Islet precursor cell (in vitro differentiated cells): ENCODE measurements at places on chromosomes 3 and 15.
A peak's percentile ranks its signal among the peaks of the same experiment; 100 is the strongest.

DNA sequence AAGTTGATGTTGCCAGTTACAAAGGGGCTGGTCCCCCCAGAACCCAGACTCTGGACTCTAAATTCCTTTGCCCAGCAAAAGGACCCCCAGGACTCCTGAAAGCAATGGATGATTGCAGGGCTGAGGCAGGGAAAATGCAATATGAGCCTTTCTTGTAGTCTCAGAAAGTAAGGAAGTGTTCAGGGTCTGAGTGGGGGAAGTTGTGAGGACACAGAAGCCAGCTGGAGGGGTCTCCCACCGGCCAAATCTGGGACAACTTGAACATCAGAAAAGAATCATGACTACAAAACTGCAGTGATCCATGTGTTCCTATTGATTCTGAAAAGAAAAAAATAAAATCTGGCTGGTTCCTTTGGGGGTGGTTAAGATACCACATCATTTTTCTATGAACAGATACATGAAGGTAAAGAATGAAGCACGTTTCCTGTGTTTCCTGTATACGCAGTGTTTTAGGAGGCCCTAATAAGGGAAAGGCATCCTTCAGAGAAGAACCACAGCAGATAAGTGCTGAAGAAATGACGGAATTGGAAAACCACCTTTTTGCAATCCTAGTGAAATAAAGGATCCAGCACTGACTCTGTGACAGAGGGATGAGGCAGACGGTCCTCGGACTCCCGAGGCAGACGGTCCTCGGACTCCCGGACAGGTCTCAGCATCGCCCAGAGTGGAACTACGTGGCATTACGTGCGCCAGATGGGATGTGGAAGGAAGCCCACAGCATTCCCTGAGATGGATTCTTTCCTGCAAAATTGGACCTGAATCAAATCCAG is 22.2 kb upstream of the GRIP2 start:
- no peak for DNase-seq

GRCh38 chr3:126102530-126102951 is 18.6 kb upstream of the SLC41A3 start:
- no peak for DNase-seq

- DNase-seq, result no peak
Observed at GRCh38 chr3:14496351-14496750, 43.8 kb downstream of the GRIP2 start.

DNA sequence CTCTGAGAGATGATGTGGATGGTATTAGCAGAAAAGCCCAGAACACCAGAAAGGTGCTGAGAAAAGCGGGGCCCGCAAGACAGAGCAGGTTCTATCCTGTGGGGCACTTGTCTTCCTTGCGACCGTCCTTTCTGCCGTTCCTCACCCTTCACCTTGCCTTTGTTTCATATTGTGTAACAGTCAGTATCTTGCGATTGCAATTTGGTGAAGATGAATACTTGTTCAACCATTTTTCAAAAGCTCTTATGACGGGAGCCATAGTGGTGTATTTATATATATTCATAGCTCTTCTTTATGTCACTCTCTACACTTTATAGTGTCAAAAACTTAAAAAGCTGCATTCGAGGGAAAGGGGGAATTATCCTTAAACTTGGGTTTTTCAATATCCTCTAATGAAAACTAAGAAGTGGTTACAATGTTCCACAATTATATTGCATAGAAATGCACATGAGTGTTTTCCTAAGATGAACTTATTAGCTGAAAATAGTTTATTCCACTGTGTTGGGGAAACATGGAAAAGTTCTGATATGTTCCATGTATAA is 797 bp downstream of the MAP3K13 start:
- DNase-seq, result no peak

GRCh38 chr15:73839699-73840377 is 33.5 kb upstream of the TBC1D21 start:
- peak; percentile 29 for DNase-seq

DNA sequence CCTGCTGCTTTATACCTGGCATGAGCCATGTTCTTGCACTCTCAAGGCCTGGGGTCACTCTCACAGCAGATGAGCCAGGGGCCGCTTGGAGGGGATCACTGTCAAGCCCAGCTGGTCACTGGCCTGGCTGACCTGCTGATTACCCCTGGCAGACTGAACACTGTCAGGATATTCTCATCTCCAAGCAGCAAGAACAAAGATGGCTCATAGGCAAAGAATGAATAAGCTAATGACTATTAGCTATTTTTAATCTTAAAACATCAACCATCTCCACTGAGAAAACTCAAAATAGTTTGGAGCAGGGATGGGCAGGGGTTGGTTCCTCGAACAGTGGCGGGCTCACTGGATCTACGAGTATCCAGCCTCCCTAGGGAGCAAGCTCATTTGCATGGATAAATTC is 64.4 kb upstream of the ACAN start:
- DNase-seq, result no peak

- DNase-seq, result no peak
Observed at GRCh38 chr3:13042127-13042701, 31.0 kb downstream of the IQSEC1 start.

DNA sequence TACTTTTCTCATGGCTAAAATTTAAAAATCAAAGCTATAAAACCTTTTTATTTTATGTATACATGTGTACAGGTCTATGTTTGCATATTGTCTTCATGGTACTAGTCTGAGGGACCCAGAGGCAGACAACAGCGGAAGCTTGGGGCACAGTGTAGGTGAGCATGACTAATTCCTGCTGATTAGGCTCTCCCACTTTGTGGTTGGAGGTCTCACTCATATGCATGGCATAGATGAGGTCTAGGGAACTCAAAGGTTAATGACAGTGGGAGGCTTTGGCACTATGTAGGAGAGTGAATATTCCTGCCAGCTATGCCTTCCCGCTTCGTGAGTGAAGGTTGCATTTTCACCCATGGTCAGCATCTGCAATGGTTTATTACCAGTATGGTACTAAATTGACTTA is 47.5 kb upstream of the AADACL2 start:
- DNase-seq, result no peak

- DNase-seq, result no peak
Observed at GRCh38 chr3:168812234-168812633, 716.5 kb upstream of the GOLIM4 start.

DNA sequence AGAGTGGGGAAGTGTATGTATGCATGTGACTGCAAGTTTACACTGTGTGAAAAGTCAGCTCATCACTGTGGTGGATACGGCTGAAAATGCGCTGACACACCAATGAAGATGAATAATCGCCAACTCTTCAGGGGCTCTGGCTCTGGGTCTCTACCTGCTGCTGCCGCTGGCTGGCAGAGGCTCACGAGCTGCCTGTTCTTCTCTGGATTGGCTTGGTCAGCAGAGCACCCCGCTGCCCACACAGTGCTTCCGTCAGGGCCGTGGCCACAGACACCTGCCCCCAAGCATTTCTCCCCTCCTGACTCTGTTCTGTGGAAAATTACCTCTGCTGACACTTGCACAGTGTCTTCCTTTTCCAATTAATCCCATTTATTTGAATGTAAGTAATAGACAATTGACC is 215.5 kb downstream of the GAP43 start:
- no peak for DNase-seq

- DNase-seq, result peak; percentile 93
Observed at GRCh38 chr3:142850395-142851023, 38.4 kb downstream of the PCOLCE2 start.

DNA sequence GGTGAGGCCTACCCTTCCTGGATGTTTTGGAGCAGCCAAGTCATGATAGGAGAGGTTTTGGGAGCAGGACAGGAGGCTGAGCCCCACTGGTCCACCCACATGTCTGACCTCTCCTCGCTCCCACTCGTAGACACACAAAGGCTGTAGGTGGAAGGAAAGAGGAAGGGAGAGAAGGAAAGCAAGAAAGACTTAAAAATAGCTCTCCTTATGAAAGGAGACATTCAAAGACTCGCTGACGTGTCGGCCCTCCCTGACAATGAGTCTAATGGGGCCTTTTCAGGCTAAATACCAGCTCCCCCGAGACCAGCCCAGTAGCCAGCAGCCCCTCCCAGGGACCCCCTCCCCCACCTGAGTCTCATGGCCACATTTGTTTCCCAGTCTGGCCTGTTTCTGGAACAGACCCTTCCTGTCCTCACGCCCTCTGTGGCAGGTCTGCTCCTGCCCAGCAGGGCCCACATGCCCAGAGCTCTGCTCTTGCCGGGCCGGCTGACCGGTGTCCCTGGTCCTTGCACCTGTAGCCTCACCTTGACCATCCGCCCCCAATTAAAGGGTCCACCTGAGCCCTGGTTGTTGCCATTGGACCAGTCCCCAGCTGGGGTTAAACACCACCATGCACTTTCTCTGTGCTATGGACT is 49.3 kb downstream of the FGD5 start:
- DNase-seq, result no peak

GRCh38 chr3:141274411-141275031 is 42.9 kb downstream of the PXYLP1 start:
- DNase-seq, result no peak

DNA sequence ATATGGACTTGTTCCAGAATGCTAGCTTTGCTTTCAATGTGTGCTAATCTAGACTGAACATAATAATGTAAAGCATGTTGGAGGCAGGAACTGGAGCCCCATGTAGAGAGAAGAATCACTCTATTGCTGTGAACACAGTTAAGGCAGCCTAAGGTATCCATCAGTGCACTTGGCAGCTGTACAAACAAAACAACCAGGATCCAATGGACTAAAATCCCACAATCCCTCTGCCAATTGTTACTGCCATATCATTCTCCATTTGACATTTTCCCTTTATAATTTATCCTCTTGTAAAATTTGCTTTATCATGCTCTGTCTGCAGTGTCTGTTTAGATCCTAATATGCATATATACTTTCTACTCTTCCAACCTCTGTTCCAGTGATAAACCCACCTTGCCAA is 756.8 kb upstream of the LMCD1 start:
- no peak for DNase-seq

DNA sequence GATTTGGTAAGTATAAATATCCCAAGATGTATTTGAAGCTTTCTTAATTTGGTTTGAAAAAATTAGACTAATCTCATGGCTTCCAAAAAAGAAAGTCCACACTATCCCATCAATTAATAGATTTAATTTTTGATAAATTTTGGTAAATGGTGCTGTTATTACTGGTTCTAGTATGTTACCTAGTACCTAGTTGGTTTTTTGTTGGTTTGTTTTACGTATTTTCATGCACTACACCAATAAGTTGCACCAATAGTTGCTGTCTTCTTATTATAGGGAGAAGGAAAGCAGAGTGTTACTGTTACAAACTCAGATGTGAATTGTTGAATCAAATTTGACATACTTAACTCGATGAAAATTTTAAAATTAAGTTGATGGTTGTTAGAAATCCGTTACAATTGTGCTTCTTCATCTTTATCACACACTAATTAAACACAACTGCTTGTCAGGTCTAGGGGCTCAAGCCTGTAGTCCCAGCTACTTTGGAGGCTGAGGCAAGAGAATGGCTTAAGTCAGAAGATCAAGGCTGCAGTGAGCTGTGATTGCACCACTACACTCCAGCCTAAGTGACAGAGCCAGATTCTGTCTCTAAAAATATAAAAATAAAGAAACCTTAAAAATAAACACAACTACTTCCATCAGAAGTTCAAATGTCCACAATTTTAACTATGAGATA is 23.1 kb upstream of the MBNL1 start:
- DNase-seq, result no peak

DNA sequence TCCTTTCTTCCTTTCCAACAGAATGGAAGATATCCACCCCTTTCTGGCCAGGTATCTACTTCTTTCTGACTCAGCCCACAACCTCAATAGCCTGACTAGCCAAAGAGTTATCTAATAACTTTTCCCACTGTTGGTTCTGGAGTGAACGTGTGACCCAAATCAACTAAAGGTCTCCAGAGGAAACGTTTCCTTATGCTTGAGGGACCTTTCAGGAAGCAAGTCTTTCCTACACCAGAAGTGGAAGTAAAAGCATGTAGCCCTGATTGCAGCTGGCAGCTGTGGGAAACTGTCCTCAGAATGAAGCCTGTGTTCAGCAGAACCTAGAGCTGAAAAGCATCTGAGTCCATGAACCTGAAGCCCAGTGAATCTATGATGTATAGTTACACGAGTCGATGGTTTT is 34.7 kb upstream of the PHLDB2 start:
- DNase-seq, result no peak

DNA sequence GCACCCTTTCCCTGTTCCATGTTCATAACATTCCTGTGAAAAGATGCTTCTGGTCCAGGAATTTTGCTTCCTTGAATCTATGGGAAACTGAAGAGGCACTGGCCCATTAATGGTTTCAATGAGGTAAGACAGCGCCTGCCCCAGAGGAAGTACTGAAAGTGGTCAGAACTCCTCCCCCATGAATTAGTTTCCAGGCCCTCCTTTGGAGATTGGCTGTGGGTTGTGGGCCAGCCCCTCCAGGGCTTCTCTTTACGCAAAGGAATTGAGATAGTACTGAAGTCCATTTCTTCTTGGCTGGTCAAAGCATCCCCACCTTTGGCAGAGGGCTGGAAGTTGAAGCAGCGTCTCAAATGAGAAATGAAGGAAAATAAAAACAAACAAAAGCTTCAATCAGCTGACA is 175.5 kb downstream of the POLR2M start:
- DNase-seq, result no peak

DNA sequence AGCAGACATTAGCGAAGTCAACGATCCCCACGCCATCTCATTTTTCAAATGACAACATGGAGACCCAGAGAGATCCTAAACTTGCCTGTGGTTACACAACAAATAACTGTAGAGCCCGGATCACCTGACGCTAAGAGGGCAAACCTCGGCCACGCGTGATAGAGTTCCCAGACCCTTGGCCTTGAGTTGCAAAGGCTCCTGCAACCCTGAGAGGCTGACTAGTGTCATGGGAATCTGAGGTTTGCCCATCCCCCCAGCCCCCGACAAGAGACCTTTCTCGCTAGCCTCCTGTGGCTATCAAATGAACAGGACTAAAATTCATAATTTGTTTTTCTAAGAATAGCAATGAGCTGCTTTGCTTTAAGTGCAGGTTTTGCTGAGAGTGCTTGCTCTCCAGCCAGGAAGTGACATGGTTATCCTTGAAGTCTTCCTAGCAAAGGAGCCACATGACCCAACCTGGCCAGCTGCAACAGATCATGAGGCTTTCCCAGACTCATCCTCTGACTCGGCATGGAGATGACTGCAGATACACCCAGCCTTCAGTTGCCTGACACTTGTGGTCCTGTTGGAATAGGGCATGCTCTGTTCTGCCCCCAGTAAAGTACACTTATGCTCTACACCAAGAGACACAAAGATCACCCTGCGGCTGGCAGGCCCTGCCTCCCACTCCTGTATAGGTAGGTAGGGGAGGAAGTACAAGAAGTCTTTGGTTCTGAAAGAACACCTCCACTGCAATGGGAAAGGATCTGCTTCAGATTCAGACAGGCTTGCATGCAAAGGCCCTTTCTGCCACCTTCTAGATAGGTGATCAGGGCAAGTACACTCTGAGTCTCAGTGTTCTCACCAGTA is 36.0 kb downstream of the MCF2L2 start:
- DNase-seq, result peak; percentile 72
